CD4-positive, alpha-beta T cell treated with Interferon alpha-2 for 1 hour (primary cell): ENCODE measurements at places on chromosomes 16 and 17.

DNA sequence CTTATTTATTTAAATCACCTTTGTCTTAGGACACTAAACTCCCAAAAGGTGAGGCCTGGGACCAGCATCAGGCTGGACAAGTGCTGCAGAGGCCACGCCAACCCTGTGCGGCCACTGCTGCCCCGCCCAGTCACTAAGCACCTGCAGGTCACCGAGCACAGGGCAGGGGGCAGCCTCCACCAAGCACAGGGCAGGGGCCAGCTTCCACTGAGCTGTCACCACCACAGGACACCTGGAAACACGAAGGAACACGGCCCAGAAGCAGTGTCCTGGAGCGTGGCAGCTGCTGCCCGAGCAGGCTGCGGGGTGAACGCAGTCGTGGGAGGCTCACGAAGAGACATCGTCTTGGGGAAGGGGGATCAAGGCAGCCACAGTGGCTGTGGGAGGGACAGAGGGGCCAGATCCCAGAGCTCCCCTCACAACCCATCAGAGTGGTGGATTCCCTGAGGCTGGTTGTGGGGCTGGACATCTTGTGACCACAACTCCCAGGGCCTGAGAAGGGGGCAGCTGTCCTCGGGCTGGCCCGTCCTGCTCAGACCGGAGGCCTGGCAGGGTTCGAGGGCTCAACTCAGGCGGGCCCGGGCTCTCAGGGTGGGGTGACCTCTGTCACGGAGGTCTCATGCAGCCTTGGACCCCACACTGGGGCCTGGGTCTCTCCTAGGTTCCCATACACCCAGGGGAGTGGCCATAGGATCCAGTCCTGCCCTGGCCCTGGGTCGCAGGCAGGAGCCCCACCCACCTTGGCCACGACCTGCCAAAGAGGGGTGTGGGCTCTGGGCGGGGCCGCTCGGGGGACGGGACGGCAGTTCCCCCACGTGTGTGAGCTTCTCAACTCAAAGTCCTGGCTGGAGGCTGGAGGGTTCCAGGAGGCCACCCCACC lies 18.7 kb downstream of the RAB40B start:
- no peak for DNase-seq

DNA sequence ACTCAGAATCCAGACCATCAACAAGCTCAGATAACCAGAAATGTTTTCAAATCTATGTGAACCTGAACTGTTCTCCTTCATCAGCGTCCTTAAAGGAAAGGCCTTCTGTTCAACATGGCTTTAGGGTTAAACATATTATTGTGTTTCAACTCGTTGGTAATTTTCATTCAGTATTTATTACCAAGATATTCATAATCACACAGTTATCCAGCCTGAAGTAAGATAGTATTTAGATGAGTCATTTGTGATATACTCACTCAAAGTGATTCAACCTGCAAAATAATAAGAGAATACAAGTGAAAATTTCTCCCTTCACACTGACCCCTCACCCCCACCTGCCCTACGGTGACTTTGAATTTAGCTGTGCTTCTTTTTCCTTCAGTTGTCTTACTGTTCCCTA lies 3.0 kb downstream of the CYLD start:
- peak; percentile 29 for DNase-seq

GRCh38 chr17:32185875-32186274 lies 43.6 kb downstream of the RHOT1 start:
- DNase-seq: no peak

DNA sequence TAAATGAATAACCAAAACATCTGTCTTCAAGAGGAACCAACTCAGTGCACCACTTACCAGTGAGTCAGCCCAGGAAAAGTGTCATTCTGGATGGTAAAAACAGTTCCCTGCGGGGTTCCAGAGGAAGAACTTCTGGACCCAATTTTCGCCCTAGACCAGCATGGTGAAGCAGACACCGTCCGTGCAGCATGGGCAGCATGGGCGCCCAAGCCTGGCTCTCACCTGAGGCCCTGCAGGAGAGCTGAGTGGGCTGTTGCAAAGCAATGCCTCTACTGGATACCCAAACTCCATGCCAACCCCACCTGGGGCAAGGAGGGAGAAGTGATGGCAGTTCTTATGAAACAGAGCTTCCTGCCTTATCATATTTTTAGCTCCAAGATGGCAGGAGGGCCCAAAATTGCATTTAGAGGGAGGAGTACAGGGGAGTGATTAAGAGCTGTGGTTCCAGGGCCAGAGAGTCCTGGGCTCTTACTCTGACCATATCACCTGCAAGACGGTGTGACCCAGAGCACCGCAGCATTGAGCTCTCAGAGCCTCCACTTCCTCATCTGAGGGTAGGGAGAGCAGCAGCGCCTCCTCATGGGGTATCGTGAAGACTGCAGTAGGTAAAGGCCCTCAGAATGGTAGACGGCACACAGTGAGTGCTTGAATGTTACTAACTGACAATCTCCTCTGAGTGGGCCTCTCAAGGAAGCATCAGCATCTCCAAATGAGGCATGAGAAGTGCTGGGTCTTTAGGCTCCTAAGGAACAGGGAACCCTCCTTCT lies 16.6 kb upstream of the INPP5K start:
- DNase-seq: peak; percentile 60

- DNase-seq: no peak
Observed at GRCh38 chr17:46039592-46040186, 40.6 kb downstream of the STH start.

- DNase-seq: no peak
Observed at GRCh38 chr17:55294042-55294751, 29.4 kb downstream of the HLF start.
